ENCODE measurements at places on chromosomes 4 and X.

- DNase-seq: no peak
Observed at GRCh38 chr4:139916041-139916440, 237.9 kb downstream of the MAML3 start.

DNA sequence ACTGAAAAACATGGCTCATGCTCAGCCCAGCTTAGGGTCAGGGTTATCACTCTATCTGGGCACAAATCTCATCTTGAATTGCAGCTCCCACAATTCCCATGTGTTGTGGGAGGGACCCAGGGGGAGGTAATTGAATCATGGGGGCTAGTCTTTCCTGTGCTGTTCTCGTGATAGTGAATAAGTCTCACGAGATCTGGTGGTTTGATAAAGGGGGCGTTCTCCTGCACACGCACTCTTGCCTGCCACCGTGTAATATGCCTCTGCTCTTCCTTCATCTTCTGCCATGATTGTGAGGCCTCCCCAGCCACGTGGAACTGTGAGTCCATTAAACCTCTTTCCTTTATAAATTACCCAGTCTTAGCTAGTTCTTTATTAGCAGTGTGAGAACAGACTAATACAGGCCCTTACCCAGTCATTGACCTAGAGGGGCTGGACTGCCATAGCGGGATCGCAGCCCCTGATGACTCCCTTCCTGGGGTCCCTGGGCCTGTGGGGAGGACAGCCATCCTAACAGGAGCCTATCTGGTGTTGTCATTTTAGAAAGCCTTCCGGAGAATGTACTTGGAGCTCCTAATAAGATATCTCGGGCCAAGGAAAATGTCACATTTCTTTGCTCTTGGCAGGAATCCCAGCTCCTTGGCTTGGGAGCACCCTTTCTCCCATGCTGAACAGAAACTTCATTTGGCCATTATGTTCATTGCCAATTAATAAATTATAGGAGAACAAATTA is 112.6 kb downstream of the PHKA2 start:
- no peak for DNase-seq

DNA sequence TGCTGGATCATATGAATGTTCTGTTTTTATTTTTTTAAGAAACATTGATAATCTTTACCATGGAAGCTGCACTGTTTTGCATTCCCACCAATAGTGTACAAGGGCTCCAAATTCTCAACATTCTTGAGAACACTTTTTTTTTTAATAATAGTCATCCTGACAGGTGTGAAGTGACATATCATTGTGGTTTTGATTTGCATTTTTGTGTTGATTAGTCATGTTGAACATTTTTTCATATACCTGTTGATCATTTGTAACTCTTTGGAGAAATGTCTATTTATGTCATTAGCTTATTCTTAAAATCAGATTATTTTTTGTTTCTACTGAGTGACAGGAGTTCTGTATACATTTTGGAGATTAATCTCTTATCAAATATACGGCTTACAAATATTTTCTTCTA is 408.5 kb downstream of the GLUD2 start:
- no peak for DNase-seq

GRCh38 chrX:129769467-129770154 is 10.1 kb upstream of the SASH3 start:
- DNase-seq: no peak

DNA sequence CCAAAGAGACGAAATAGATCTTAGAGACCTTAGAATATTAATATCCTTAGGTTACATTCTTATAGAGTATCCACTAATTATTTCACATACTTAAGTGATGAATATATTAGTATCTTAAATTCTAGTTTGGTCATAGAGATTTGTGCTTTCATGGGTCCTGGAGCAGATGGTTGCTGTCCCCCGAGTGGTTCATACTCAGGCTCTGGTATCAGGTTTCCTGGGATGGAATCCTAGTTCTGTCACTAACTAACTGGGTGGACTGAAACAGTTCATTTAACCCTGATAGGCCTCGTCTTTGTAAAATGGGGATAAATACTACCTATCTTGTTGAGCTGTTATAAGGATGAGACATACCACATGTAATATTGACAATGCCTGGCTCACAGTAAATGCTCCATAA is 264.6 kb downstream of the TENM3 start:
- no peak for DNase-seq

- DNase-seq: no peak
Observed at GRCh38 chrX:12685541-12685940, 105.7 kb upstream of the PRPS2 start.

- DNase-seq: no peak
Observed at GRCh38 chr4:35918491-35918977, 325.8 kb downstream of the ARAP2 start.

GRCh38 chr4:113574636-113575103 is 186.9 kb downstream of the CAMK2D start:
- no peak for DNase-seq

- peak; percentile 41 for DNase-seq
Observed at GRCh38 chr4:67568820-67569219, 10.3 kb downstream of the STAP1 start.

DNA sequence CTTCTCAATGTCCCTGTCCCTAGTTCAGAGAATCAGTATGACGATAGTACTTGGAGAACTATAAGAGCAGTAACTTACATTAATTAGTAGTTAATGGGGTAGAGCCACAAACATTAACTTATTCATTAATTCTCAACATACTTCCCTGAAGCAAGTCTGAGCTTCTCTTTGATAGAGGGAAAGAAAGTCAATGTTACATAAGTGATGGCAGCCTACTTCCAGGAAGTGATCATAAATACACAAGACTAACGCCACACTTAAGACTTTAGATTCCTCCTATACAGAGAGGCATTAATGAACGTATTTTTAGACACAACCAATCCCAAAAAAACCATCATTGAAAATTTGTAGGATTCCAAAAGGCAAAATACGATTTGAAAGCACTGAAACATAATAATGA is 33.8 kb downstream of the TSPAN5 start:
- no peak for DNase-seq

DNA sequence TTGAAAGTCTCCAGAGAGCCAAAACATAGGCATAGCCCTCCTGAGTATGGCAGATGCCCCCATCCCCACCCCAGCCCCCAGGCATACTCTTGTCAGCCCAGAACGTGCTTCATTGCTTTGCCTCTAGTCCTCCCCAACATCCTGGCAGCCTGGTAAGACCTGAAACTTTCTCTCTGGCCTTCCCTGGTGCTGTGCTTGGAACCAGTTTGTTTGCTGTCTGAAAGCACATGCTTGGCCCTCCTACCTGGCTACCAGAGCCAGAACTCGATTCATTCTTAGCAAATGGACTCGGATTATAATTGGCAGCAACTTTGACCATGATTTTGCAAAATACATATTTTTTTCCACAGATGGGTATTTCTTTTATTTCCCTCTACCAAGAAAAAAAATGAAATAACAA is 248.1 kb downstream of the USP46 start:
- no peak for DNase-seq

GRCh38 chrX:53049127-53049517 is 533 bp downstream of the GPR173 start:
- DNase-seq: no peak

DNA sequence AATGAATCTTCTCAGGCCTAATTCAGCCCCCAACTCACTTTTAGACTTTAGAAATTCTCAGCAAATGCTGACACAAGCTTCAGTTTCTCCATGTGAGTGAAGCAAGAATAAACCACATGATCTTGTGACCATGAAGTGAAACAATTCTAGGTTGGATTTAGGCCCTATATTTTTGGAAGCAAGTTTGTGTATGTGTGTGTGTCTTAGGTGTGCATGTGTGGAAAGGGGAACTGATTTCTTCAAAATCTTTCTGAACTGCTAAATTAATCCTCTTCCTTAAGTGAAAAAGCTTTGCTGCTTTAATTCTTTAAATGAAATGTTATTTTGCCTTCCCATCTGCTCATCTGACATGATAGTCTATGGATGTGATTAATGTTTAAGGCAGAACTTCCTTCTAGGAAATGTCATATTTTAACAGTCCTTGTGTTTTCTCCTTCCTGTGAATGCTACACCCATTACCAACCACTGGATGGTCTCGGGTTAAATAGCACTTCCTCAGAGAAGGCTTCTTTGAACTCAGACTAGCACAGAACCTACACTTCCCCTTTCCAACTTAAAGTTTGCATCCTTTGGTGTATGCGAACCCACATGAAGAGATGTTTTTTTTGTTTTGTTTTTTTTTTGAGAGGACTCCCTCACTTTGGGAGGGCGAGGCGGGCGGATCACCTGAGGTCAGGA is 1.2 kb upstream of the TMEM144 start:
- no peak for DNase-seq

- DNase-seq: no peak
Observed at GRCh38 chrX:105190252-105190853, 30.1 kb downstream of the TEX13A start.

GRCh38 chrX:133544115-133544514 is 128.8 kb upstream of the GPC4 start:
- peak; percentile 51 for DNase-seq

DNA sequence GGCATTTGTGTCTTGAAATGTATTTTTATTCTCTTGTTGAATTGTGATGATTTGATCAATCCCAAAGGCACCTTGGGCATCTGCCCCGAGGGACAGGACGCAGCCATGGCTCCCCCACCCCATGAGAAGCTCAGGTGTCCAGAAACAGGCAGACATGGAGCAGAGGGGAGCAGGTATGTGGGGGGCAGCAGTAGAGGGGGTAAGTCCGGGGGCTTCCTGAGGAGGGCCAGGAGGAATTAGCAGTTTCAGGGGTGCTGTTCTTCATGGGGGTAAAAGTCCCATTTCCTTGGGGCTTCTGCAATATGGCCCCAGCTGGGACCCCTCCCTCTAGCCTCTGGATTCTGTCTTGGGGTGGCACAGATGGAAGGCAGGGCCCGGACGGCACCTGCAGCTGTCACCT is 67.0 kb upstream of the HMX1 start:
- DNase-seq: no peak

GRCh38 chr4:73181231-73181630 is 77.4 kb downstream of the ANKRD17 start:
- no peak for DNase-seq

DNA sequence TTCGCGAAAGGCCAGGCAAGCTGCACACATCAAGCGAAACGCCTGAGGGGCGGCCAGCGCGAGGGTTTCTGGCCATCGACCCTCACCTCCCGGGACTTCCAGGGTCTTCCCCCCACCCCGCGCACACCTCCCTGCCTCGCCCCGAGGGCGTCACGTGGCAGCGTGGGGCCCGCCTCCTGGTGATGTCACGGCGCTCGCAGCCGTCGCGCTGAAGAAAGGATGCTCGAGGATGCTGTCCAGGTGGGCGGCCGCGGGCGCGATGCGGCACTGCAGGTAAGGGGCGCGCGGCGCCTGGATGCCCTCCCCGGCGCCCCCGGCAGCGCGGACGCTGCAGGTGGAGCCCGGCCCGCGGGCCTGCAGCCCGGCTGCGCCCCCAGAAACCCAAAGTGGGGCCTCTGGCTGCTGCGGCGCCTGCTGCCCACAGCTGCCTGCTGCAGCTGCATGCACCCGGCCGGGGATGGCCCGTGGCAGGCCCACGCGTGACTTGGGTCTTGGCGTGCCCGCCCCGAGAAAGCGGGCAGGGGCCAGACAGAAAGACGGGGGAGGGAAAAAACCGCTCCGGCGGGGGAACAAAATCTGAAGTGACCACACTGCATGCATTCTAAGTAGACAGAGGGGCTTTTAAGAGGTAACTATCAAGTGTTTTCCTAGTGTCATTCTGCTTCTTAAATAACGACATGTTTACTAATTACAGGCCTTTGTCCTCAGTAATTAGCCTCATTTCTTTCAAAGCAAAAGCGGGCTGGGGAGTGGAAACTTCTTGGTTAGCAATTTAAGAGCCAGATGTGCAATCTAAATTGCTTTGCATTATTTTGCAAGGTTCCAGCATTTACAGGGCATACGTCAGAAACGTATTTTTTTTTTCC is 1.7 kb downstream of the CLCN4 start:
- DNase-seq: no peak

DNA sequence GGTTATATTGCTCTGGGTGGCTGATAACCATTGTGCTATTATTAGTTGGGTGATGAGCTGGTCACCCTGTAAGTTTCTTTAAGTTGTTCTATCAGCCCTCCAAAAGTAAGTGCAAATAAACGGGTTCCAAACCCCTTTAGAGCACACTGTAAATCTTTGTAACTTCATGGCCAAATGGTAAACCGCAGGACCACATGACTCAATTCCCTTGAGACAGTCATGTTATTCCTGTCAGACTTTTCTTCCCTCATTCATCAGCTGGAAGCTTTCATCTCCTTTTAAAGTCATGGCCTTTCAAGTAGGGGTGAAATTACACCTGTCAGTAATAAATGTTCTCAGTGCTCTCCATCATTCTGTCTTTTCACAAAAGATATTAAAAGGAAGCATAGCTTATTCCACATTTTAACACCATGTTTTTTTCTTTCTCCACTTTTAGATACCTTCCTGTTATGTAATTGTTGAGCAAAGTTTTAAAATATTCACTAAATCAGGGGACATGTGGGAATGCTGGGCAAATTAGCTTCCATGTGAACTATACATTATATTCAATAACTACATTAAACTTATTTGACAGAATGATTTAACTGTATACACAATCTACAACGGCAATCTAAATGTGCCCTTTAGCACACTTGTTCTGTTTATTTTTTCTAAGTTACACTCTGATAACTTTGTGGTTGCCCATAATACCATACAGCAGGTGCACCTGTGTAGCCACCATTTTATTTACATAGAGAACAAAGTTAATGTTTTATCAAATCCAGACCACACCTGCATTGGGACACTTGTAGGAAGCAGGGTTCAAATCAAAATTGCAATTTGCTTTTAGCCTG is 275.5 kb downstream of the CFAP299 start:
- DNase-seq: no peak

GRCh38 chr4:6416518-6417286 is 55.7 kb downstream of the PPP2R2C start:
- no peak for DNase-seq

- DNase-seq: no peak
Observed at GRCh38 chrX:150767045-150767395, 73.8 kb downstream of the MTMR1 start.

DNA sequence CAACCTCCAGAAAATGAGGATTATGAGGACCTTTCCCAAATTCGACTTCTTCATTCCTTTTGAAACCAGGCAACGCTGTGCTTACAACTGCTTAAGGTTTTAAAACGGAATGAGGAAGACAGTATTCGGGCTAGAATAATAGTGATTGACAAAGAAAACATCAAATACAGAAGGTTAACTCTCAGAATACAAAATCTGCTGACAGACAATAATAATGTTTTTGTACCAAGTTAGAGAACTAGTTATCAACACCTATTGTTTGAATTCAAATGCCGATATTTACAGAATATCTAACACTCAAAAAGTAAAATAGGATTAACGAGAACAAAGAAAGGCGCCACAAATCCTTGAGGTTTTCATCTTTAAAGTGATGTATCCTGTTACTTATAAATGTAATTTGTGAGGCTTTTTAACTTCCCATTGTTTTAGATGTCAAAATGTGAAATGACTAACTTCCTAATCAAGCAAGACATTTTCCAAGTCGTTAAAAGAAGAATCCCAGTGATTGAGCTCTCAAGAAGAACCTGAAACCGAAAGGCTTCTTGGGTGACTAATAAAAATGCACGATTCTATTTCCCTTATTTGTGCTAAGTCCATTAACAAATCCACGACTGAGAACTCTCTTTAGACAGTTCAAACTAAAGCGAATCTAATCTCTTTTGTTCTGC is 118.3 kb downstream of the SORBS2 start:
- no peak for DNase-seq
